MM.1S (cell line): ENCODE measurements at places on chromosomes 1 and 21.
A peak's percentile ranks its signal among the peaks of the same experiment; 100 is the strongest.

GRCh38 chr1:65650682-65651081 is 142.0 kb upstream of the PDE4B start:
- no peaks in the 10 kb centered on the region for H3K27me3 ChIP-seq
- H3K4me1 ChIP-seq = no peaks in the 10 kb centered on the region
- H3K27ac ChIP-seq = no peak overlapping the region
- H3K36me3 ChIP-seq = no peaks in the 10 kb centered on the region
- no peak overlapping the region for H3K4me3 ChIP-seq
- DNase-seq = no peak

DNA sequence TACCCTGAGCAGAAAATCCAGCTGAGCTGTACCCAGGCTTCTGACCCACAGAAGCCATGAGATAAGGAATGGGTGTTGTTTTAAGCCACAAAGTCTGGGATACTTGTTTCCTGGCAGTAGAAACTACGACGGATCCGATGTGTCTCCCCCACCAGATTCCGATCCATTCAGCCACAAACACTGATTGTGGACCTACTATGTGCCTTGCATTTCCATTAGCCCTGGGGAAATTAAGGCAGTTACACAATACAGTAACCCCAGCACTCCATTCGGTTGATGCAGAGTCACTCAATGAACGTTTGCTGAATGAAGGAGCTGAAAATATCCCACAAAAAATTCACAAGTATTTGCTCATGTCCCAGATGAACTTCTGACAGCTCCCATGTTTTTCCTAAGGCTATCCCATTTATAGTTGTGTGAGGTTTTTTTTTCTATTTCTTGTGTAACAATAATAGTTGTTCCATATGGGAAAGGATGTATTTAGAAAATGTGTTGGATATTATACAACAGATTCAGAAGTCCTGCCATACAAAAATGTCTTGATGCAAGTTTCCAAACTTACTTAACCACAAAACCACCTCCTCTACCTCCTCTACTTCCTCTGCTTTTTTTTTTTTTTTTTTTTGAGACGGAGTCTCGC is 29.6 kb upstream of the KAZN start:
- H3K4me1 ChIP-seq = no peaks in the 10 kb centered on the region
- no peak overlapping the region for H3K27ac ChIP-seq
- H3K27me3 ChIP-seq = no peaks in the 10 kb centered on the region
- H3K36me3 ChIP-seq = no peaks in the 10 kb centered on the region
- DNase-seq = no peak
- no peak overlapping the region for H3K4me3 ChIP-seq

DNA sequence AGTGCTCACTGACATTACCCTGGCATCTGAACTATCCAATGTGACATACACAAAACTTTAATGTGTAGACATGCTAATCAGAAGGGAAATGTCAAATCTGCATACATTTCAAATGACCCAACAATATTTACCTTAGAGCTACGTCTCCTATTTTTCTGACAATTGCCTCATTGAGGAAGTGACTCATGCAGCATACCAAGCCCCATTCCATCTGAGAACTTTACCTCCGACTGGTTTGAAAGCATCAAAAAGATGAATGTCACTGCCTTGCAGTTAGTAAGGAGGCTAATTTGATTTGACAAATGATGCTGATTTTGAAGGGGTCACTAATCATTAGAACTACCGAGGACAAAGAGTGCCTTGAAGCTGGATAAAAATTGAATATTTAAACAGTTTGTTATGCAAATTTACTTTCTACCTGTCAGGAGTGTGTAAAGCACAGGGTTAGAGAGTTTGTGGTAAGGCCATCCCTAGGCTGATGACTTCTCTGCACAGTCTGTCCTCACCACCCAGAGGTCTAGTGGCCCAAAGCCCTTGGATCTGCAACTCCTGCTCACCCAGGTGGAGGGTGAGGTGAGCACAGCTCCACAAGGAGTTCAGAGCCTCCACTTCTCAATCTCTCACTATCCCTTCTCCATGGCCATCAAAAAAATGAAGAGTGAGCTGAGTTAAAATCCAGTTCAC is 500.3 kb upstream of the C1orf87 start:
- no peaks in the 10 kb centered on the region for H3K27me3 ChIP-seq
- no peak overlapping the region for H3K27ac ChIP-seq
- DNase-seq = no peak
- no peak overlapping the region for H3K4me3 ChIP-seq
- H3K4me1 ChIP-seq = no peaks in the 10 kb centered on the region
- no peaks in the 10 kb centered on the region for H3K36me3 ChIP-seq

DNA sequence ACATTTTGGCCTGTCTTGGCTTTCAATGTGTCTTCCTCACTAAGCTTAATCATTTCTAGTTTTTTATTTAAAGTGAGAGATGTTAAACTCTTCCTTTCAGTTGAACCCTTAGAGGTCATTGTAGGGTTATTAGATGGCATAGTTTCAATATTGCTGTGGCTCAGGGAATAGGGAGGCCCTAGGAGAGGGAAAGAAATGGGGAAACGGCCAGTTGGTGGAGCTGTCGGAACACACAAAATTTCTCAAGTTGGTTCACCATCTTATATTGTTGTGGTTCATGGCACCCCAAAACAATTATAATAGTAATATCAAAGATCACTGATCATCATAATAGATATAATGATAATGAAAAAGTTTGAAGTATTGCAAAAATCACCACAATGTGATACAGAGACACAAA is 31.4 kb upstream of the KAZN start:
- no peaks in the 10 kb centered on the region for H3K4me1 ChIP-seq
- H3K27ac ChIP-seq = no peak overlapping the region
- no peaks in the 10 kb centered on the region for H3K36me3 ChIP-seq
- no peak for DNase-seq

GRCh38 chr1:207841901-207842300 is 69.0 kb downstream of the CD34 start:
- H3K4me3 ChIP-seq = no peak overlapping the region
- H3K27me3 ChIP-seq = no peaks in the 10 kb centered on the region
- no peaks in the 10 kb centered on the region for H3K4me1 ChIP-seq
- DNase-seq = no peak
- no peak overlapping the region for H3K27ac ChIP-seq

- DNase-seq = peak; percentile 88
- H3K27me3 ChIP-seq = no peaks in the 10 kb centered on the region
- no peaks in the 10 kb centered on the region for H3K36me3 ChIP-seq
- peaks cover 15% of the 10 kb centered on the region for H3K4me1 ChIP-seq
Observed at GRCh38 chr21:31580866-31581276, 78.6 kb upstream of the SOD1 start.

GRCh38 chr1:101139821-101140718 is 96.7 kb upstream of the S1PR1 start:
- no peak overlapping the region for H3K27ac ChIP-seq
- no peak for DNase-seq
- no peaks in the 10 kb centered on the region for H3K27me3 ChIP-seq
- no peaks in the 10 kb centered on the region for H3K36me3 ChIP-seq
- H3K4me1 ChIP-seq = no peaks in the 10 kb centered on the region

- H3K36me3 ChIP-seq = no peaks in the 10 kb centered on the region
- no peak for DNase-seq
- H3K4me1 ChIP-seq = no peaks in the 10 kb centered on the region
Observed at GRCh38 chr1:67332653-67333529, 25.2 kb downstream of the IL12RB2 start.

DNA sequence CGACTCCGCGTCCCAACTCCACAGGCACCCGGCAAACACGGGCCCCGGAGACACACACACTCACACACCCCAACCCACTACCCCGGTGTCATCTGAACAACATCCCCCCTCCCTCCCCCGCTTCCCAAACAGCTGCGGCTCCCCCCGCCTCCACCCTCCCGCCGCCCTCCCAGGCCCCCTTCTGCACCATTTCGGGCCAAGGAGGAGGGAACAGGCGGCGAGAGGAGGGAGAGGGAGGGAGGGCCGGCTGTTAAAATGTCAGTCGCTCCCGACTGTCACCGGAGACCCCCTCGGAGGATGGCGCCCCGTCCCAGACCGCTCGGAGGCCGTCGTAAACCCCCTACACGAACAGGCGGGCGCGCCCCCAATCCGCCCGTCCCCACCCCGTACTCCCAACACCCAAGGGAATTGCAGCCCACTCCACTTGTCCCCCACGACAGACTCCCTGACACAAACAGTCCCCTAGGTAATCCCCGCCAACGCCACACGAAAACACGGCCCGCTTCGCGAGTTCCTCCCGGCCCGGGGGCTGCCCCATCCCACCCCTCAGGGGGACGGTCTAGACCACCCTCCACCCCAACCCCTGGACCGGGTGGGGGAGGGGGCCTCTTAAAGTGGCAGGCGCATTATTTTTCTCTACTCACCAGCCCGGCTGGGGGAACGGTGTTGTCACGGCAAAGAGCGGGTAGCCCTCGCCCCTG is 583 bp downstream of the MEF2D start:
- H3K36me3 ChIP-seq = 0 out of 2 replicates have a peak, but pooled peaks cover 4% of the 10 kb centered on the region
- DNase-seq = peak; percentile 44
- peak overlapping the region; percentile 92 for H3K27ac ChIP-seq
- peaks cover 64% of the 10 kb centered on the region for H3K4me1 ChIP-seq

DNA sequence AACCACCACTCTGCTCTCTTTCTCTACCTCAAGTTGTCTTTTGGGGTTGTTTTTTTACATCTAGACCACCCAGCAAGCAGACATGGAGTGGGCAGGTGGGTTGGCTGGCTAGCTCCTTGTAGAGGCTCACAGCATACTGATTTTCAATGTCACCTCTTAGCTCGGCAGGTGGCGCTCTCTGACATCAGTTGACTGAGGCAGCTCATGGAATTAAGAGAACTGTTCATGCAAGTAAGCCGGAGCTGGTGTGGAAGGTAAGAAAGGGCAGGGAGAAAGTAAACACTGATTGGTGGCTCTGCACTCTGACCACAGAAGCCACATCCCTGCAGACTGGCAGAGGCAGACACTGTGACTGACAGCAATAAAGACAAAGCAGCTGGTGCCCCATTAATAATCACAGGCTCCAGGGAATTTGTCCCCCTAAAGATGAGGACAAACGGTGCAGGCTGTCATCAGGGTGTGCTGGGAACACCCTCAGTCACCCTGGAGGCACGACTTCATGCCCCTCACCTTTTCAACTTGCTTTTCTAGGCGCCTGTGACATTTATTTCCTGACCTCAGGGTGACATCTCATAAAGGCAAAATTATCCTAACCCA is 226.8 kb downstream of the LMX1A start:
- H3K27ac ChIP-seq = no peak overlapping the region
- H3K4me1 ChIP-seq = peaks cover 6% of the 10 kb centered on the region
- no peaks in the 10 kb centered on the region for H3K36me3 ChIP-seq
- peak; percentile 94 for DNase-seq
- H3K4me3 ChIP-seq = no peak overlapping the region

DNA sequence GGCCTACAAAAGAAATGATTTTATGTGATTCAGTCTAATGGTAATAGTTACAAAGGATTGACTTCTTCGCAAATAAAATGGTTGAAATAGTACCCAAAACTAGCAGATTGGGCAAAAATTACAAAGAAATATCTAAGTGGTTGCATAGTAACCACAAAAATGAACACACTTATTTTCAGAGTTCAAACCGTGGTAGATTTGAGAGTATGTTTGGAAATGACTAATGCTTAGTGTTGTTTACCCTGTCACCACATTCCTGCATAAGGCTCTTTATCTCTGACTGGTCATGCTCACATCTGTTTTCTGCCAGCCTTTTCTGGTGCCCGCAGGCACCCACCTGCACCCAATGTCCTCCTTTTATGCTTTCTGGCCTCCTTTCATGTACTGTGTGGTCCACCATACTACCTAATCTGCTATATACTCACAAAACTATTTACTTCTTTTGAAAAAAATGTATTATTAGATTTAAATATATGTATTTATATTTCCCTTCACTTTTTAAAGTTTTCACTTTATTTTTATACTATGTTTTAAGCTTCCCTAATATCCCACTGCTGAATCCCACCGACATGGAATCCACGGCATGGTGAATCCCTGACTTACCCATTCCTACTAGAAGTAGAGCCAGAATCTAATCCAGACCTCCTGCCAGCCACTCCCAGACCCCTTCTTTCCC is 30.3 kb downstream of the PTPRC start:
- H3K27ac ChIP-seq = peak overlapping the region; percentile 75
- H3K4me3 ChIP-seq = no peak overlapping the region
- peaks cover 42% of the 10 kb centered on the region for H3K4me1 ChIP-seq
- DNase-seq = peak; percentile 95
